ENCODE measurements at places on chromosomes 3 and 15.

DNA sequence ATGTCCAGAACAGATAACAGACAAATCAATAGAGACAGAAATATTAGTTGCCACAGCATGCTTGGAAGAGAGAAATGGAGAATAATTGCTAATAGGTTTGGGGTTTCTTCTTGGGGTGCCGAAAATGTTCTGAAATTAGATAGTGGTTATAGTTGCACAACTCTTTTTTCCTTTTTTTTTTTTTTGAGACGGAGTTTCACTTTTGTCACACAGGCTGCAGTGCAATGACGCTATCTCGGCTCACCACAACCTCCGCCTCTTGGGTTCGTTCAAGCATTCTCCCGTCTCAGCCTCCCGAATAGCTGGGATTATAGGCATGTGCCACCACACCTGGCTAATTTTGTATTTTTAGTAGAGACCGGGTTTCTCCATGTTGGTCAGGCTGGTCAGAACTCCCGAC, 163.3 kb downstream of the PLCH1 start:
- H3K4me3 ChIP-seq: no peak overlapping the region
- DNase-seq: peak; percentile 50
- peaks cover 4% of the 10 kb centered on the region for H3K4me1 ChIP-seq
- H3K27me3 ChIP-seq: peaks cover 11% of the 10 kb centered on the region

GRCh38 chr3:128112357-128112968, 11.1 kb downstream of the RUVBL1 start:
- DNase-seq: peak; percentile 56
- peaks cover 48% of the 10 kb centered on the region for H3K36me3 ChIP-seq
- no peaks in the 10 kb centered on the region for H3K27me3 ChIP-seq

GRCh38 chr15:38612159-38612863, 47.7 kb upstream of the RASGRP1 start:
- DNase-seq: no peak
- peak overlapping the region; percentile 58 for H3K4me3 ChIP-seq
- H3K27me3 ChIP-seq: peaks cover 5% of the 10 kb centered on the region
- peaks cover 56% of the 10 kb centered on the region for H3K4me1 ChIP-seq

DNA sequence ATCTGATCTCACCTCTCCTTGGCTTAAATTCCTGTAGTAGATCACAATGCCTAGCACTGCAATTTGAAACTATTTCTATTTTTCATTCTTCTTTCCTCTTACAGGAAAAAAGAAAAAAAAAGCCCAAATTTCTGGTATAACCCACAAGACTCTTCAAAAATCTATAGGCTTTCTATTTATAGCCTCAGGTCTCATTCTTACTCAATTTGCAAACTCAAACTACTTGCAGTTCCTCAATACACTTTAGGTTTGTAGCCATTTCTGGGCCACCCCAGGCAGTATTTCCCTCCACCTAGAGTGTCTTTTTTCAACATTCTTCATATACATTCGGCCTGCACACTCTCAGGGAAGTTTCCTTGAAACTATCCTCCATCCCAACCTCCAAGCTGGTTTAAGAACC, 169.0 kb downstream of the TBC1D5 start:
- H3K4me3 ChIP-seq: no peak overlapping the region
- no peak overlapping the region for H3K27ac ChIP-seq
- no peak for DNase-seq
- H3K27me3 ChIP-seq: no peaks in the 10 kb centered on the region
- H3K36me3 ChIP-seq: no peaks in the 10 kb centered on the region

- H3K27ac ChIP-seq: no peak overlapping the region
- H3K36me3 ChIP-seq: no peaks in the 10 kb centered on the region
- DNase-seq: no peak
- H3K4me1 ChIP-seq: peaks cover 11% of the 10 kb centered on the region
- peaks cover 10% of the 10 kb centered on the region for H3K27me3 ChIP-seq
Measured at GRCh38 chr3:111278959-111279358, 207.3 kb downstream of the NECTIN3 start.

DNA sequence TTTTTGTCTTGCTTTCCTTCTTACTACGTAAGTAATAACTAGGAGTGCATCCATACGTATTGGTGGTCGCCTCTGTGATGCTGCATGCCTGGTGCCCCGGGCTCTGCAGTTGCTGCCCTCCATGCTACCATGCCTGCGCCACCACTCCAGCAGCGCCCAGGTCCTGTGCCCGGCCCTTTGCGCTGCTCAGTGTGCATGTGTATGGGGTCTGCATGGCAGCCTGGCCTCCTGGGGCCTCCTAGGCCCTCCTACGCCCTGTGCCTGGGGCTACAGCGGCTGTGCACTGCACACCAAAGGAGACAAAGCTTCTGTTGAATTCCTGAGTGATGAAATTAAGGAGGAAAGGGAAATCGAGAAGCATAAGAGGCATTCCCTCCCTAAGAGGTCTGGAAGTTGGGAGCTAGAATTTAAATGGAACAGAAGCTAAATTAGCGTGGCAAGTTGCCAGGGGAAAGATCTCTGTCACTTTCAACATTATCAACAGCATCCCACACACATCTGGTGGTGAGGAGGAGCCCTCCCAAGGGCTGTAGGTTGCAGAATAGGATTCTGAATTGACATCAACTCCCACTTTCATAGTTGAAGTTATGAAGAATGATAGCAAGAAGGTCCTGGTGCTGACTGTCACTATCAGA, 275.0 kb upstream of the CHRM5 start:
- no peak overlapping the region for H3K27ac ChIP-seq
- no peaks in the 10 kb centered on the region for H3K27me3 ChIP-seq
- H3K4me1 ChIP-seq: no peaks in the 10 kb centered on the region
- H3K36me3 ChIP-seq: no peaks in the 10 kb centered on the region
- no peak for DNase-seq

GRCh38 chr3:59774000-59774399, 724.2 kb upstream of the CFAP20DC start:
- H3K4me1 ChIP-seq: peaks cover 65% of the 10 kb centered on the region
- DNase-seq: no peak

DNA sequence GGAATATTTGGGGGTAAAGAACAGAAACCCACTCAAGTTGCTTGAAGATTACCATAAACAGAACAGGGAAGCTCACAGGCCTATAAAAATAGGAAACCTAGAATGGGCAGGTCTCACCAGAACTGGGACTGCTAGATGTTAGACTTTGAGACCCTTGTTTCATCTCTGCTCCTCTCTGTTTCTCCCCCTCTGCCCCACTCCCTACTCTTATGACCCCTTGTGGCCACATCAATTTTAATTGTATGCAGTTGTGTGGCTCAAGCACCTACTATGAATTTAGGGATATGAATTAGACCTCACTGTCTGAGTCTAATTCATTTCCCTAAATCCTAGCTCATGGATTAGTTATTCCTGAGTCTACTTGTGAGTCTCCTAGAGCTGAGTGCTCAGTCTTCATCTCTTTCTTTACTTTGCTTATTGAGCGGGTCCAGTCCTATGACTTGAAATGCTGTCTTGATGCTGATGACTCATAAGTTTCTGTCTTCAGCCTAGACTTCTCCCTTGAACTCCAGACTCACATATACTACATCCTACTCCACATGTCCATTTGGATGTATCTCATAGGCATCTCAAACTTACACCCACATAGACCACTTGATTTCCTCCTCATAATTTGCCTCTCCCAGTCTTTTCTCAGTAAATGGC, 78.7 kb downstream of the ITPR1 start:
- H3K4me1 ChIP-seq: no peaks in the 10 kb centered on the region
- no peaks in the 10 kb centered on the region for H3K27me3 ChIP-seq
- H3K36me3 ChIP-seq: no peaks in the 10 kb centered on the region
- DNase-seq: no peak

- no peak for DNase-seq
- peaks cover 39% of the 10 kb centered on the region for H3K27me3 ChIP-seq
- H3K36me3 ChIP-seq: no peaks in the 10 kb centered on the region
- no peaks in the 10 kb centered on the region for H3K4me1 ChIP-seq
- H3K27ac ChIP-seq: no peak overlapping the region
- H3K4me3 ChIP-seq: no peak overlapping the region
Measured at GRCh38 chr15:32706704-32707103, 11.1 kb upstream of the GREM1 start.

DNA sequence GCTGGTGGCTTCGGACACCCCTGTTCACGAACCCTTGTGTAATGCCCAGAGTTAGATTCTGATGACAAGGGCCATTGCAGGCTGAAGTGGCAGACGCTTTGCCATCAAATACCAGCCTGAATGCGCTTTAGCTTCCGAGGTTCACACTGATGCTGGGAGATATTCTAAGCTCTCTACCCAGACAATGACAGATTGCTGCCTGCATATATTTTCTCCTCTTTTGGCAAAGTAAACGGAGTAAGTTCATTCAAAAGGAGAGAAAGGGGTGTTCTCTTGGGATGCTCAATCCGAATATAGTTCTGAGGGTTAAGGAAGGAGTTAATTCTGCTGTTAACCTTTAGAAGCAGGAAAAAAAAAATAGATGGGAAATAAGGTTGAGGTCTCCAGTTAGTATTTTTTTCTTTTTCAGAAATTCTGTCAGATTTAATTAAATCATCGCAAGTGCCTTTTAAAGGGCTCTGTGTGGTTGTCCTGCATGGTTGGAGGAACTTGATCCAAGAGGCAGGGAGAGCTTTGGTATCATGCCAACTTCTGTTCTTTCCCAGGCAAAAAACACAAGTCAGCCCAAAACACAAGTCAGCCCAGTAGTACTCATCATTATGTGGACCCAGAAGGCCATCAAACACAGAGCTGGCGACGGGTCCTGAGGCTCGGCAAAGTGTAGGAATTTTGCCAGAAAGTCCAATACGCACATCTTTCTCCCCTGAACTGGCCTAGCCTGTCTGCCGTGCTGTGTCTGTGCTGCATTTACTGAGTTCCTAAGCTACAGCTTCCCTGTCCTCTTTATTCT, 70.9 kb upstream of the ST8SIA2 start:
- H3K27ac ChIP-seq: no peak overlapping the region
- no peak for DNase-seq
- H3K36me3 ChIP-seq: no peaks in the 10 kb centered on the region
- H3K27me3 ChIP-seq: peaks cover 4% of the 10 kb centered on the region

DNA sequence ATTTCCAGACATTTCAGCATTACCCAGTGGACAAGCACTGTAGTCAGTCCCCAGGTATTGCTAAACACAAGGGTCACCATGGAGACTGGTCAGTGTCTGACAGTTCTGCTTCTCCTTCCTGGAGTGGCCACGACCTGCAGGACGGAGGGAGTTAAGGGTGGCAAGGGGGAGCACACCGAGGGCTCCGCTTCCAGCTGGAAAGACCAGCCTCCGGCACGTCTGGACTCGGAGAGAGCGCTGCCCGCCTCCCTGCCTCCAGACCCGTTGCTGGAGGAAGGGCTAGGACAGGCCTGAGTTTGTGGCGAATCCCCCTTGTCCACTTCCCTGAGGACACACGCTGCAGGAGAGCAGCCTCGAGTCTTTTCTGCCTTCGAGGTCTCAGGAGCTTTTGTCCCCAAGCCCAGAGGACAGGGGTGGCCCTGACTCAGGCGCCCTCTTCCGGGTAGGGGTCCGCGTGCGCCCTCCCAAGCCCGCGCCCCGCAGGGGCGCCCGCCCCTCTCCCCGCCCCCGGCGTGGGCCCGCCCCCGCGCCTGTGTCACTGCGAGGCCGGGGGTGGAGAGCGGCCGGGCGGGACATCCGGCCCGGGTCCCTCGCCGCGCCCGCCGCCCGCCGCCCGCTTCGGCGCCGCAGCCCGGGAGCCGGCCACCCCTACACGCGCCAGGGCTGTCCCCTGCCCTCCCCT, at the start of gene CHST14:
Gene CHST14, plus strand, starts transcription at position 562 of the 682 bp plus-strand sequence. CDS start 230 bp downstream, outside the sequence.
- H3K36me3 ChIP-seq: peaks cover 14% of the 10 kb centered on the region
- H3K27me3 ChIP-seq: peaks cover 12% of the 10 kb centered on the region
- DNase-seq: peak; percentile 76

GRCh38 chr3:61776390-61776789, 215.0 kb downstream of the PTPRG start:
- H3K27ac ChIP-seq: no peak overlapping the region
- DNase-seq: no peak
- H3K27me3 ChIP-seq: no peaks in the 10 kb centered on the region
- H3K4me3 ChIP-seq: no peak overlapping the region

GRCh38 chr3:120637851-120638559, 41.9 kb downstream of the NDUFB4 start:
- no peak overlapping the region for H3K4me3 ChIP-seq
- no peaks in the 10 kb centered on the region for H3K27me3 ChIP-seq
- no peaks in the 10 kb centered on the region for H3K36me3 ChIP-seq

DNA sequence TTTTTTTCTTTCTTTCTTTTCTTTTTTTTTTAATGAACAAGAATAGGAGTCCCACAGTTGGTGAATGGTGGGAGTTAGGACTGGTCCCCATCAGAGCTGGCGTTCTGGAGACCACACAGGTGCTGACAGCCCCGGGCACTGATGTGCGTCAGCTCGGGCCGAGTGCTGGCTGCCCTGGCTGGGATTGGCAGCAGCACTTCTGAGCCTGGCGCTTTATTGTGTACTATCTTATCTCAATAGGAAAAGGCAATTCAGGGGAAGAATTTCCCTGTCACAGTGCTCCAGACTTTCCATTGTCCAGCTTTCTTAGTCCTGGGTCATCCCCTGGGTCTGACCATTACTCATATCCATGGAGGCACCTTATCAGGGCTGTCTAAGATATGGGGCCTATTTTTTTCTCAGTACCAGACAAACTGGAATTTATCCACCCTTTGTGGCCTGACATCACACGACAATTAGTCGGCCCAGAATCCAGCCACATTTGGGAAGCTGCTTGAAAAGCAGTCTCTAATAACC, 54.1 kb downstream of the TMEM44 start:
- DNase-seq: no peak
- H3K4me1 ChIP-seq: peaks cover 7% of the 10 kb centered on the region
- peaks cover 19% of the 10 kb centered on the region for H3K27me3 ChIP-seq
- H3K4me3 ChIP-seq: no peak overlapping the region

DNA sequence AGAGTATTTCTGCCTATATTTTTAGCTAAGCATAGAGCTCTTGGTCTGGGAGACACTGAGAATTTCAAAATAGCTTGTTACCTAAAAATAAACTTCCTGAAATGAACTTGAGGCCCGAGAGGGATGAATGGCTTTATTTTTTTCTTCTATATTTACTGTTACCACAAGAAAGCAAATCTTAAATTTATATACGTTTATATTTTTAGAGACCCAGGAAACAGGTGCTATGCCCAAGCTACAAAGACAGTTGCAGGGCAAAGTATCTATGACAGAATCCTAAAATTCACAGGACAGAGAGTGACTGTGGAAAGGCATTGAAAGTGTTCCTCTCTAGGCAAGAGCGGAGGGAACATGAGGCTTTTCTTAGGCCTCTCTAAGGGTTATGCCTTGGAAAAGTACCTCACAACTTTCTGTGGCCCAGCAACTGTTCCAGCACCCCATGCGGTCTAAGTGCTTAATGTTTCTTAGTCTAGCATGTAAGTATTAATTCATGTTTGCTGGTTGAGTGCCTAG, 36.5 kb downstream of the TGFBR2 start:
- peak overlapping the region; percentile 48 for H3K4me3 ChIP-seq
- peak overlapping the region; percentile 93 for H3K27ac ChIP-seq
- peaks cover 62% of the 10 kb centered on the region for H3K36me3 ChIP-seq
- no peak for DNase-seq

GRCh38 chr3:188234132-188234531, 80.2 kb downstream of the LPP start:
- peaks cover 8% of the 10 kb centered on the region for H3K4me1 ChIP-seq
- no peak overlapping the region for H3K4me3 ChIP-seq
- no peak overlapping the region for H3K27ac ChIP-seq
- H3K36me3 ChIP-seq: peaks cover 41% of the 10 kb centered on the region

Data from activated naive CD4-positive, alpha-beta T cell treated with anti-CD3 and anti-CD28 coated beads, Interleukin-2, amount 10 ng/mL, durations not matched to agents 7 days and 5 days (primary cell).